ENCODE measurements at places on chromosomes 11 and 22.
A peak's percentile ranks its signal among the peaks of the same experiment; 100 is the strongest.

DNA sequence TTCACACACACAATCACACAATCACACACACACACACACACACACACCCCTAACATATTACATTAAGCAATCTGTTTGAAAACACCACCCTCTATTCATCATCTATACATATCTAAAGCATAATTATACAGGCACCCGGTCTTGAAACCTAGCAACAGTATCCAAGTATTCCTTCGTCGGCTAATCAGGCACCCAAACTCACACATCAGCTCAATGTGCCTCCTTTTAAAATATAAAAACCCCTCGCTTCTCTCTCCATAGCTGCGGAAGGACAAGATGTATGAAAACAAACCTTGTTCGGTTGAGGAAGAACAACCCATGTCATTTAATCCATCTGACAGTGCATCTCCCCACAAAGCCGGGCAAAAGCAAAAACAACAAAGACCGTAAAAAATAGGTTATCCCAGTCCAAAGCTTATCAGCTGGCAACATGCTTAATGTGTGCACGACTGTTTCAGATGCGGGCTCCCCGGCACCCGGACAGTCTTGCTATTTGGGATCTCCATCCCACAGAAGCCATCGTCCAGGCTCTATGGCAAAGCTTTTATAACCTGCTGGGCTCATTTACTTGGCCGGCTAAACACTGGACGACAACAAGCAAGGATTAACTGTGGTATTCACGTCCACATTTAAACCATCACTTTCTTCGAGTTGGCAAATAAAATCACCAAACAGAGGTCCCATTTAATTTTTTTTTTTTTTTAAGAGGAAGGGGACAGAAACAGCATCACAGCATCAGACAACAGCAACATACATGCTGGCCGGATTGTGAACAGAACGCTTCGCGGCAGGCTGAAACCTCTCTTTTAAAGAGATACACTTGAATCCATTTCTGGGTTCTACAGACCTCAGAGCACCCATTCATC, 365.5 kb downstream of the SHANK2 start:
- no peak for DNase-seq

DNA sequence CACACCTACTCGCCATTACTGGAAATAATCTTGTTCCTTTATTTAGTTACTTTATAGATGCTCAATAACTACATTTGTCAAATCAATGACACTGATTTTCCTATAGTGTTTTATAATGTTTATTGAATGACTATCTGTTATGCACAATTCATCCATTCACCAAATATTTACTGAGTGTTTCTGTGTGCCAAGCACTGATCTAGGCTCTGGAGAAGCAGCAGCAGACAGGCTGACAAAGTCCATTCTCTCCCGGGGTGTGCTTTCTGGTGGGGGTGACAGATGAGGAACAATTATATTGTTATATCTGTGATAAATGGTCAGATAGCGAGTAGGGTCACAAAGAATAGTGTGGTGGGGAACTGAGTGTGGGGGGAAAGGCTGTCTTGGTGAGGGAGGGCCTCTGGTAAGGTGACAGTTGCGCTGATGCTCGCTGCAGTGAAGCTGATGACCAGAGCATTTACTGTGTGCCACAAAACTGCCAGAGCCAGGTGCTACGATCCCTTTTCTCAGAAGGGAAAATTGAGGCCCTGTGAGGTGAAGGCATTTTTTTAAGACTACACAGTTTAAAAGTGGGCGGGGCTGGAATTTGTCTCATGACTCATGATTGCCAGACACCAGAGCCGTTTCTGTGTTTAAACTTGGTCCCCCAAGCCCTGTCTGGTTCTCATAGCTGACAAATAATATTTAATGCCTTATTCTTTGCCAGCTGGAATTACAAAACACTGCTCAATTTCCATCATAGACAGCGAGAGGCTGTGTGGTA, 10.2 kb downstream of the PACS1 start:
- peak; percentile 83 for DNase-seq

DNA sequence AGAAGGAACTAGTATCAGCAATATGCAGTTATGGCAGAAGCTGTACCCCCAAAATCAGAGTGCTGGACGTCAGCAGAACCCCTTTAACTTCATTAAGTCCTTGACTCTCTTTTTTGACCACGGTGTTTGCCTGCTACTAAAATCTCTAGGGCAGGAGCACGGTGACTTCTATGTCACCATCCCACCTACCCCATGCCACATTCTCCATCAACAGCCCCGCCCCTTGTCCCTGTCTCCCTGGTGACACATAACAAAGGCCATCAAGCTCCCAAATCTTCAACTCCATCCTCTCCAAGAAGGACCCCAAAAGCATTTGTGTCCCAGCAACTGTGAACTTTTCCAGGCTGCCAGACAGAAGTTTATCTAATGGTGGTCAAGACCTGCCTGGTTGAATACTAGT, 894 bp downstream of the ADA2 start:
- DNase-seq: no peak

DNA sequence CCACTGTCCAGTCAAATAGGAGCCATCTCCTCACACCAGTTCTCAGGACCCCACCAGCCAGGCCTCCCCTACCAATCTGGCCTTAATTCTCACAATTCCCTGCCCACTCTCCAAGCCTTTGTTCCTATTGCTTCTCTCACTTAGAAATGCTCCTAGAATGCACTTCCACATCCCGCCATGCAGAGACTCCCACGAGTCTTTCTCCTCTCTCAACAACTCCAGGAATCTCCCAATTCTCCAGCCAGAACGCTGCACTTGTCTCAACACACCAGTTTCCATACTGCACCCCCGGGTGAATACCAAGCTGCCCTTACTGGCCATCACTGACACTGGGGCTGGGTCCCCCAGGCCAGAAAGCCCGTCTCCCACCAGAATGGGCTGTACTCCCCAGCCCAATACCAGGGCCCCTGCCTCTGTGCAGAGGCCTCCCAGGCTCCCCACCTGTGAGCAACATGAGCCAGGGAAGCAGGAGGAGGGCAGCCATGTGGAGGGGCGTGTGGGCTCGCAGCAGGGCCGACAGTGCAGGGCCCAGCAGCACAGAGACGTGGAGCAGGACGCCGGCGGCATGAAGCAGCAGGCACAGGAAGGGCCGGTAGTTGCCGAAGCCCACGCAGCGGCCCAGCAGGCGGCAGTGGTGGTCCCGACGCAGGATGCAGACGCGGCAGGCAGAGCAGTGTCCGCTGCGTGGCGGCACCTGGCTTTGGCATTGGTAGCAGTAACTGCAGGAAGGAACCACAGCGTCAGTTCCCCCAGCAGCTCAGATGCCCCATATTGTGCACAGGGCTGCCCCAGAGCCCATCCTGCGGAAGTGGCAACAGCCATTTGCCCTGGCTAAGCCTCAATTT, 2.4 kb downstream of the ZDHHC24 start:
- DNase-seq: peak; percentile 50

DNA sequence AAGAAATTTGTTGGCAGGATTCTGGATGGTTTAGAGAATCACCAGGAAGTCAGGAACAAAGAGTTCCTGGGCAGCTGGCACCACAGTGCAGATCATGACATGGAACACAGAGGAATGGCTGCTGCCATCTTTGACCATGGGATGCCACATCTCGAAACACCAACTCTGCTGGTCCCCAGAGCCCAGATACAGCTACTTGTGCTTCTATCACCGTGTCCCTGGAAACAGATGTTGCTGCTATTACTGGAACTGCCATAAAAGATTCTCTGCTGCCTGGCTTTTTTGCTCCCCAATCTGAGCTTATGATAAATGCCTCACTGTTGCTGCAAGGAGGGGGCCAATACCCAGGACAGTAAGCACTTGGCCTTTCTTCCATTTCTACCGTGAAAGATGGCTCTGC, 185.2 kb downstream of the CSNK2A3 start:
- no peak for DNase-seq

DNA sequence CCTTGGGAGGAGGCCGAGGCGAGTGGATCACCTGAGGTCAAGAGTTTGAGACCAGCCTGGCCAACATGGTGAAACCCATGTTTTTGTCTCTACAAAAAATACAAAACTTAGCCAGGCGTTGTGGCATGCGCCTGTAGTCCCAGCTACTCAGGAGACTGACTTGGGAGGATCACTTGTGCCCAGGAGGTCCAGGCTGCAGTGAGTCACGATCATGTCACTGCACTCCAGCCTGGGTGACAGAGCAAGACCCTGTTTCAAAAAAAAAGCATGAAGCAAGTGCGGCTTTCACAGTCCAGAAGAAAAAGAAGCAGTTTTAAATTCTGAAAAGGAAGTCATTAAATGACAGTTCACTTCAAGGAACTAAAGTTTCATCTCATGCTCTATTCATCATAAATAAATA, 7.1 kb upstream of the LTO1 start:
- DNase-seq: no peak

- no peak for DNase-seq
These were observed 212.5 kb downstream of the TBC1D22A start for GRCh38 chr22:46974631-46975585.

- no peak for DNase-seq
These were observed 106.4 kb upstream of the TENM4 start for GRCh38 chr11:79547256-79547655.

- DNase-seq: peak; percentile 92
These were observed at the start of gene DUSP18 for GRCh38 chr22:30667494-30668385. Gene DUSP18, minus strand, starts transcription at chr22:30667875. Its CDS starts 3,872 bp downstream, at chr22:30664003.

DNA sequence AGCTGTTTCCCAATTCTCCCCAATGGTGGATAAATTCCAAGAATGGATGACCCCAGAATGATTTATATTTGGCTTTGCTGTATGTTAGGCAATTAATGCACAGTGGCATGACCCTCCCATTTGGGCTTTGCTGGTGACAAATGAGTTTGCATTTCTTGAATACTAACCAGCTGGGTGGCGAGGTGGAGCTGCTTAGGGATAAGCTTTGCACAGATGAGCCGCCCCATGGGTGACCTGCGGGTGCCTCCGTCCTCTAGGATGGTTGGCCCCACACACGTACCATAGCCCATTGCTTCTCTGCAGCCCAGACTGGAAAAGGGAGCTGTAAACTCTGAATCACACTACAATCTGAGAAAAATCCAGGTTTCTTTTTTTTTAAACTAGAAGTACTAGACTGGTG, 94.6 kb downstream of the NTM start:
- no peak for DNase-seq

DNA sequence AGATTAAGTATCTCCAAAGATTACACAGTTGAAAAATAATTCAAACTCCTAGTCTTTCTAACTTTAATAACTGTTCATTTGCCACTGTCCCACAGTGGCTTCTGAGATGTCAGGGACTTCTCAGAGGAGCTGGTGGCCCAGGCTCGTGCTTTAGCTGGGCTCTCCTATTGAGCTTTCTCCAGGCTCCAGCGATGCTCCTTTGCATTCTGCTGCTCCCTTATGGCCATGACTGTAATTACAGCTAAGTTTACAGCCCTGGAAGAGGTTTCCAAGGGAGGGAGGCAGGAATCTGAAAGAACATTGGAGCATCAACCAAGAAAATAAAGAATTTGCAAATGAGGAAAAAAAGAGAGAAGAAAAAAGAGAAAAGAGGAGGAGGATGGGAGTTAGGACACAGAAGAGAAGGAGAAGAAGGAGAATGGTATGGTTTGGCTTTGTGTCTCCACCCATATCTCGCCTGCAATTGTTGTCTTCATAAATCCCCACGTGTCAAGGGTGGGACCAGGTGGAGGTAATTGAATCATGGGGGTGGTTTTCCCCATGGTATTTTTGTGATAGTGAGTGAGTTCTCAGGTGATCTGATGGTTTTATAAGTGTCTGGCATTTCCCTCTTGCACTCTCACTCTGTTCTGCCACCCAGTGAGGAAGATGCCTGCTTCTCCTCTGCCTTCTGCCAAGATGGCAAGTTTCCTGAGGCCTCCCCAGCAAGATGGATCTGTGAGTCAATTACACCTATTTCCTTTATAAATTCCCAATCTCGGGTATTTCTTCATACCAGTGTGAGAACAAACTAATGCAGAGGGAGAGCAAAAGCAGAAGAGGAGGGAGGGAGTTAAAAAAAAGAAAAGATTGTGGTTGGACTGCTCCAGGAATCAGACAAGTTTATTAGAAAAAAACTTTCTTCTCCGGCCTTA, 857.0 kb downstream of the KCNA4 start:
- no peak for DNase-seq

DNA sequence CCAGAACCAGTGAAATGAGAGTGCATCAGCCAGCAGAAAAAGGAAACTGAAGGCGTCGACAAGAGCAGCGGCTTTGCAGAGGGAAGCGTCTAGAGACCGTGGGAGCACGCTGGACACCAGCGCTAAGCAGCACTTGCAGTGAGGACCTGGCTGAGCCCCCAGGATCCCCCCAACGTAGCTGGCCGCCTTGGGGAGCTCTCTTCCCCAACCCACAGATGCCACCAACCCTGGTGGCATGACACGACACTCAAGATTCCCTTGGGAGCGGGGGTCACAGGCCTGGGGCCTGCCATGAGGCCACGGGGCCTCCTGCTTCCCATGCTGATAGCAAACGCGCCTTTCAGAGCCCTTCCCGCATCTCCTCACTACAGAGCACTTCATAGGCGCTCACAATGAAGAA, 13.4 kb upstream of the TESMIN start:
- no peak for DNase-seq

GRCh38 chr11:70460111-70460510, 61.8 kb downstream of the CTTN start:
- no peak for DNase-seq

DNA sequence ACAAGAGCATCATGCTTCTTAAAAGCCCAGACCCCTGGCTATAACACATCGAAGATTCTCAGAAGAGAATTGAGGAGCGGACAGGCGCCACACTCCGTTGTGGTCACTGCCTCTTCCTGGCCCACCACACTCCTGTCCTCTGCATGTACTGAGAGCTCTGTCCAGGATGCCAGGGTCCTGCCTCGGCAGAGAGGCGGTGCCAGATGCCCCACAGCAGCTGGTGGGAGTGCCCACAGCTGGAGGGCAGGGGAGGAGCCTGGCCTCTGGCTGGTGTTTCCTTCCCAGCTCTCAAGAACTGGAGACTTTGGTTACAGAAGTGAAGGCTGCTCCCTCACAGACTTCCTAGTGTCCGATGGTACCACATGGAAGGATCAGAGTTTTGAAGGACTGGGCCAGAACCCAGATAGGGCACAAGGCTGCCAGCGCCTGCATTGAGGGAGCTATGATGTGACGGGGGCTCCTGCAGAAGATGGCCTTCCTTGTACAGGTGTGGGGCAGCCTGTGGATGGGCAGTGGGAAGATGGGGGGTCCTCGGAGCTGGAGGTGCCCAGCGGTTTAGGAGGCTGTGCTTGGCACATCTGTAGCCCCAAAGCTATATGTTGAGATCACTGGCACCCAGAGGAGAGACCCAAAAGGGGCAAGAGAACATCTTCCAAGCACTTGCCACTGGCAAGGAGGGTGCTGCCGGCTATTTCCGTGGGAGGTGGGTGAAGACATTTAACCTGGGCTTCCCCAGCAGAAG, 19.4 kb downstream of the RSPH14 start:
- DNase-seq: no peak

- no peak for DNase-seq
These were observed 326.1 kb upstream of the NCAM1 start for GRCh38 chr11:112634995-112635737.

DNA sequence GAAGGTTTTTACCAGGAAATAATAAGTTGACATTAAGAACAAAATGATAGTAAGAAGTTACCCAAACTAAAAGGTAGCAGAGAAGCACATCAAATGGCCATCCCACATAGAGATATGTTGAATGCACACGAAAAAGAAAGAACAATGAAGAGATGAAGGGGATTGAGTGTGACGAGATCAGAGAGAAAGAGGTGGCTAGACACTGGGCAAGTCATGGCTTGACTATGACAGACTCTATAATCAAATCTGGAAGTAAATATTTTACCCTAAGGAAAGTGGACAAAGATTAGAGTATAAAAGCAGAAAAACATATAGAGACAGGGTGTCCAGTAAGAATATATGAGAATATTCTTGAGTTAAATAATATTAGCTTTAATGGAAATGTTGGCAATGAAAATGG, 31.4 kb downstream of the CASP12 start:
- no peak for DNase-seq
